RWPE1 (cell line): ENCODE measurements at places on chromosomes 16 and 17.

DNA sequence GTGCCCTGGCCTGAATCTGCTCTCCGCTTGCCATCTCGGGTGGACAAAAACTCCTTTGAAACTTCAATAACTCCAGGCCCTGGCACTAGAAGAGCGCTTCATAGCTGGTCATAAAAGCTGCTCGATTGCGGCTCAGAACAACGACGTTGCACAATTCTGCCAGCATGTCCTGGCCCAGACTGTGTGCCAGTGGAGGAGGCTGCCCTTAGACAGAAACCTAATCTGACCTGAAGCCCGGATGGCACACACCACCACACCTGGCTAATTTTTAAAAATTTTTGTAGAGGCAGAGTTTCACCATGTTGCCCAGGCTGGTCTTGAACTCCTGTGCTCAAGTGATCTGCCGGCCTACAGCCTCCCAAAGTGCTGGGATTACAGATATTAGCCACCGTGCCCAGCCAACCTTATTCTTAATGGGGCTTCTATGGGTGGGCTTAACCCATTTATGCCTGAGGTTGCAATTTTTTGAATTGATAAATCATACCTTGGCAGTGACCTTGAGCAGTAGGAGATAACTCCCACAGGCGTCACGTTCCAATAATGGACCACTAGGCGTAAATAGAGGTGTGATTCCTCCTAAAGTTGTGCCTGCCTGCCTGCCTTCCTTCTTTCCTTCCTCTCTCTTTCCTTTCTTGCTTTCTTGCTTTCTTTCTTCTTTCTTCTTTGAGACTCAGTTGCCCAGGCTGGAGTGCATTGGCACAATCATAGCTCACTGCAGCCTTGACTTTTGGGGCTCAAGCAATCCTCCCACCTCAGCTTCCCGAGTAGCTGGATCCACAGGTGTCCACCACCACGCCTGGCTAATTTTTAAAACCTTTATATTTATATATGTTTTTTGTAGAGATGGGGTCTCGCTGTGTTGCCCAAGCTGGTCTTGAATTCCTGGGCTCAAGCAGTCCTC is 1.1 kb upstream of the PPL start:
- DNase-seq: no peak

- DNase-seq: no peak
Measured at GRCh38 chr17:78053777-78054468, 74.6 kb downstream of the TMC6 start.

GRCh38 chr17:15263206-15263579 is 1.9 kb downstream of the PMP22 start:
- DNase-seq: no peak

DNA sequence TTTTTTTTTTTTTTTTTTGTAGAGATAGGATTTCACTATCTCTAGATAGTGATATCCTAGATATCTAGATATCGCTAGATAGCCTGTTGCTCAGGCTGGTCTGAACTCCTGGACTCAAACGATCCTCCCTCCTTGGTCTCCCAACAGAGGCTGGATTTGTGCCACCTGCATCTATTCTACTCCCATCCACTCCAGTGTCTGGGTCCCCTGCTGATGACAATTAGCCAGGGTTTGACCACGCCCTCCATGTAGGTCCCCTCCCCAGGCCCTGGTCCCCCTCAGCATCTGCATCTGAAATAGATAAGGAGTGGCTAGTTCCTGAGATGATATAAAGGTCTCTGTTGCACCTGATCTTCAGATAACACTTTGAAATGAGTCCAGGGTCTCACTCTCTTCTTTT is 2.2 kb downstream of the ZNF688 start:
- no peak for DNase-seq

GRCh38 chr17:58918884-58919283 is 163.2 kb downstream of the PPM1E start:
- DNase-seq: no peak

GRCh38 chr17:44736551-44737240 is 22.1 kb upstream of the ADAM11 start:
- DNase-seq: no peak

- DNase-seq: no peak
Measured at GRCh38 chr16:70753694-70754325, 47.1 kb downstream of the VAC14 start.

DNA sequence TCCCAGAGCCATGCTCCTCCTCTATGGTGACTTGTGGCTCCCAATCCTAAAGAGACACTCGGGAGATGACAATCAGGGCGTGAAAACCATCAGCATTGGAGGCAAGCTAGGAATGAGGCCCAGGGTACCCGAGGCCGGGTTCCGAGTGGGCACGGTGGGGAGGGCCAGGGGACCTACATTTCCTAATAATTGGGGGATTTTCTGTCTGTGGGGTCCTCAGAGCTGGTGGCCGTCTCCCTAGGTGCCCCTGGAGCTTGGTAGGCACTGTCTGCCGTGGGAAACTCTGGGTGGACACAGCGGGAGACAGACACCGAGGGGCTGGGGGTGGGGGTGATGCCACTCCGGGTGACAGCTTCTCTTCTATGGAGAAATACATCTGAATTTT is 312.5 kb upstream of the TNRC6C start:
- no peak for DNase-seq

DNA sequence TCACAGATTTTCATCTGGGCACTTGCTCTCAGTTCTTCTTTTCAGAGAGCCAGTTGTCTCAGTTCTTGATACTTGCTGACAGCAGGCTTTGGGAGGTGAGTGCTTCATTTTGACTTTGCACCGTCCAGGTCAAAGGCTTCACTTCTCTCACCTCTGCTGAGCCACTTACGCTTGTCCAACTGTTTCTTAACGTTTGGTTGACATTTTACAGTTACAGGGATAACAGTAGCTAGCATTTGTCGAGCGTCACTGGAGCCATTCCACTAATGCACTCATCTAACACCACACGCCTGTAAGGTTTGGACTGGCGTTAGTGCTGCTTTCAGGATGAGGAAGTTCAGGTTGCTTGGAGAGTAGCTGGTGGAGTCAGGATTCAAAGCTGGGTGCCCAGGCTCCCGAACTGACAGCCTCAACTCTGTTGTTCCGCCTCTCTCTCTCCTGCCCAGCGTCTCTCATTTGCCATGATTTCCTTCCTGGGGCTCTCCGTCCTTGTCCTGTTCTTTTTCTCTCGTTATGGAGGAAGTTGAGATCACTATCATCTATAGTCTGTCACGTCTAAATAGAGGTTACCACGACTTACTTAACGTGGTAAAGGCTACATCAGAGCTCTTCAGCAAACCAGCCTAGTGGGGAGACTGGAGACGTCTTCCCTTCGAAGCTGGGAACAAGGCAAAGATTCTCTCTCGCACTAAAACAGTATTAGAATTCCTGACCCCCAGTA is 220.8 kb downstream of the RPTOR start:
- no peak for DNase-seq

- DNase-seq: peak; percentile 20
Measured at GRCh38 chr17:46163316-46163715, 29.9 kb downstream of the KANSL1 start.

- DNase-seq: no peak
Measured at GRCh38 chr17:72786209-72786608, 306.3 kb downstream of the SLC39A11 start.

DNA sequence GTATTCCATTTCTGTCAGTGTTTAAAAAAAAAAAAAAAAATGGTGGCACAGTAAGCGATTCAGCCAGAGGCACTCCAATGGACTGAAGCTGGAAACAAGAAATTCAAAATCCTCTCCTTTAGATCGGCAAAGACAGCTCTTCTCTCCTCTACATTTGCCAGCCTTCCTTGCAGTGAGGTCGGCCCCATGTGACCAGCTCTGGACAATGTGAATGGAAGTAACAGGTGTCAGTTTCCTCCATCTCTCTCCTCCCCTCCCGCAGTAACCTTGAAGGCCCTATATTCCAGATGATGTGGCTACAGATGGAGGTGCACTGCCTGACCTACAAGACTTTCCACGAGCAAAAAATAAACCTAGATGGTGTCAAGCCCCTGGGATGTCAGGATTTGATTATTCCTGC is 15.0 kb downstream of the CUEDC1 start:
- DNase-seq: no peak

GRCh38 chr17:8063761-8064534 is 23.6 kb downstream of the ALOX12B start:
- DNase-seq: no peak

DNA sequence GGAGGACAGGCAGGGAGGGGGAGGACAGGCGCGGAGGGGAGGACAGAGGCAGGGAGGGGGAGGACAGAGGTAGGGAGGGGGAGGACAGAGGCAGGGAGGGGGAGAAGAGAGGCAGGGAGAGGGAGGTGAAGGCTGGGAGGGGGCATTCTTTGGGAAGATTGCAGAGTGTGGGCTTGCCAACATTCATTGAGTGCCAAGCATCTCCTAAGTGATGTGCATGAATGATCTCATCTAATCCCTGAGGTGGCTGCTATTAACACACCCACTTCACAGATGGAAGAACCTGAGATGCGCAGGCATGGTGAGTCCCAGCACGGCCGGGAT is 58.3 kb downstream of the NT5M start:
- no peak for DNase-seq

GRCh38 chr16:9437115-9437514 is 345.7 kb downstream of the HAPSTR1 start:
- DNase-seq: no peak

GRCh38 chr16:12317121-12317810 is 340.7 kb downstream of the SNX29 start:
- no peak for DNase-seq

DNA sequence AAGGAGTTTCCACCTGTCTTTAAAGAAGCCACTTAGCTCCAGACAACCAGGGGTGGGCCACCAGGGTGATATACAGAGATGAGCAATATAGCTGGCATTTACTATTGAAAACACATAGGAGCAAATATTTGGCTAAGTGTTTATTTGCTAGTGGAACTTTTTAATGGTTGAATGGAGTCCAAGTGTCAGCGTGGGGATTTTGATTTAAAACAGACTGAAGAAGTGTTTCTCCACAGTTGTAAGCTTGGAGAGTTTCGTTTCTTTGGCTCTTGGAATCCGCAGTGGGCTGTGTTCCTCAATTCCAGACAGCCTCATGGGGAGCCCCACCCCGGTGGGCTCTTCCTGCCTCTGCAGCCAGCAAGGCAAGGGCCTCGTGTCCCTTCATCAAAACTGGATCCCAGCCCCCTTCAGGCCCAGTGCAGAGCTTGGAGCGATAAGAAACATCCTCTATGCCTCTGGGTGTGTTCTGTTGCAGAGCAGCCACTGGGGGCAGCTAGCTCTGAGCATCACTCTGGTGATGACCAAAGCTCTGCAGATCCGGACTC is 36.1 kb downstream of the NOG start:
- peak; percentile 33 for DNase-seq

- no peak for DNase-seq
Measured at GRCh38 chr17:20612635-20613034, 33.1 kb downstream of the CDRT15L2 start.

DNA sequence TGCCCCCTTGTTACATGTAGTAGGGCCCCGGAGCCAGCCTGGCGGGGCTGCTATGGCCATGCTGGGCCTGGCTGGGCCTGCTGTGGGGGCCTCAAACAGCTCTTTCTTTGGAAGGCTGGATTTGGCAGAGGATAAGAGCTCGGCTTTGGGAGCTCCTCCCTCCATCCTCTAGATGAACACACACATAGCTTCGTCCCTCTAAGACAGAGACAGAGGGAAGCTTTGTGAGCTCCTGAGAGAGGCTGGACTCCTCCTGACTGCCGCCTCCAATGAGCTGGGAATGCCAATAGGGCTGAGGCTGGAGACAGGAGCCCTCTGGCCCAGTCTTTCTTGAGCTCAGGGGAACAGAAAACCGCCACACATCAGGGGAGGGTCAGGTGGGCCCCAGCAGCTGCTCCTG is 37.3 kb upstream of the CDC42EP4 start:
- no peak for DNase-seq

DNA sequence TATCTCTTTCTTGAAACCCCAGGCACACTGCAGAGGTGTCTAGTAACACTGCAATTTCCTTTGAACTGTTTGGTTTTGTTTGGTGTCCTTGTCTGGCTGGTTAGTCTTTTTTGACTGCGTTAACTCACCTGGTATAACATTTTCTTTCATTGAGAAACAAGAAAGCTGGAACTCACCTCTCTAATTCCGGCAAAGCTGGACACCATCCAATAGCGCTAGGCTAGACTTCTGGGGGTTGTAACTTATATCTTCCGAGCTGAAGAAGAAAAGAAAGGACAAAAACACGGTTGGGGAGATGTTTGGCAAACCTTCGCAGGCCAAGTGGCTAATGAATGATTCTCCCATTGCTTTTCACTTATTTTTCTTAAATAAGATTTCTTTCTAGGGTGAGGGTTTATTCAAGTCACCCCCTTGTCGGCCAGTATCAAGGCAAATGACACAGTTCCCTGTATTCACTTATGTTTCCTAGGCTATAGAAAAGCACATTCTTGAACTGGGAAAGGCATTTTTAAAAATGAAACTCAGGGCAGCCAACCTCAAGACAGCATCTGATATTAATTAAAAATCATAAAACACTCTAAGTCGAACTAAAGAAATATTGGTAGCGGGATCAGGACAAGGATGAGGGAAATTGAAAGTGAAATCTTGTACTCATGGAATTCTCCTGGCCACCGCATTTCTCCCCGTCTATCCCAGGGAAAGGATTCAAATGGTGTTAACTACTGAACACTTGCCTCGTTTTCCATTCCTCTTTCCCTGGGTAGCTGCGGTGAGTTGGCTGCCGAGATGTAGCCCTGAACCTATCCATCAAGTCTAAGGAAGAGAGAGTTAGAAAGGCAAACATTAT is 95.9 kb upstream of the ZFHX3 start:
- no peak for DNase-seq

DNA sequence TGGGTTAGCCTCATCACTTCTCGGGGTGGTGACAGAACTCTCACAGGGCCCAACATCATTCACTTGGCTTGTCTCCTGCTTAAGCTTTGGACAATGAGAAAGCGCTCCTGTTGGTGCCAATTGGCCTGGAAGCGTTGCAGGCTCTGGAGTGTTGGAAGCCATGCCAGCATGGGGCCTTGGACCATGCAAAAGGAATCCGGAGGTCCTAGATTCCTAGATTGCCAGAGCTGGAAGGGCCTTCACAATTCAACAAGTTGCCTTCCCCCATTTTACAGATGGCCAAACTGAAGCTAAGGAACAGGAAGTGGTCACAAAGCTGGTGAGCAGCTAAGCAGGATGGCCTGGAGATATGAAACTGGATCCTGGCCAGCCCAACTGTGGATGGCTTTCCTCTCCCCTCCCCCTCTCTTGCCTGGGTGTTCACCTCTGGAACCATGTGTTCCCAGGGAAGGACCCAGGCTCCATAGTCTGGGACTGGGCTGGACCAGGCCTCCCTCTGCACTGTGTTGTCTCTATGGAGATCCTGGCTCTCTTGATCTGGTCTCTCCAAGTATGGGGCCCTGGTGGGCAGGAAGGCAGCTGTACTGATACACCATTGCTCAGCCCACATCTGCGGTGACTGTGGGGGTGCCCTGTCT is 6.0 kb upstream of the IGFBP4 start:
- no peak for DNase-seq

- no peak for DNase-seq
Measured at GRCh38 chr17:7713782-7714181, 3.8 kb upstream of the DNAH2 start.
